CD4-positive, alpha-beta T cell treated with Interleukin-10 for 1 hour (primary cell): ENCODE measurements at places on chromosomes 1 and 21.
A peak's percentile ranks its signal among the peaks of the same experiment; 100 is the strongest.

DNA sequence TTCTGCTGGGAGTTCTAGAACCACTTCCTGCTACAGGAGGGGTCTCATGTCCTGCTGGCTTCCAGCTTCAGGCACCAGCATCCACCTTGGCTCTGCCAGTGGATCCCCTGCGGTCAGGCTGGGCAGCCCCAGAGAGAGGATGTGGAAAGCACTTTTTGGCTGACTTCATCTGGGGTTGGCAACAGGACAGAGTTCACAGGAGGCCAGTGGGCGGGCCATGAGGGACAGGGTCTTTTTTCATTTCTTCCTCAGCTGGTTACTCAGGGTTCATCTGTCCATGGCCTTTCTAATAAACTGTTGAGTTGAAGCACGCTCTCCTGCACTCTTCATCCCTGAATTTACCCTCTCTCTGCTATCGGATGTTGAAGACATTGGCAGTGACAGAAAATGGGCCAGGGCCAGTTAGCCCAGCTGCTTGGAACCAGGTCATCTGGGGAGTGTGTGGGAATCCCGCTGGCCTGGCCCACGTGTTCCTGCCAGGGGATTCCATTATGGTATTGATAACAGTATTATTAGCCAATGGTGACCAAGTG, 45.2 kb downstream of the RPS6KA1 start:
- no peak for DNase-seq

DNA sequence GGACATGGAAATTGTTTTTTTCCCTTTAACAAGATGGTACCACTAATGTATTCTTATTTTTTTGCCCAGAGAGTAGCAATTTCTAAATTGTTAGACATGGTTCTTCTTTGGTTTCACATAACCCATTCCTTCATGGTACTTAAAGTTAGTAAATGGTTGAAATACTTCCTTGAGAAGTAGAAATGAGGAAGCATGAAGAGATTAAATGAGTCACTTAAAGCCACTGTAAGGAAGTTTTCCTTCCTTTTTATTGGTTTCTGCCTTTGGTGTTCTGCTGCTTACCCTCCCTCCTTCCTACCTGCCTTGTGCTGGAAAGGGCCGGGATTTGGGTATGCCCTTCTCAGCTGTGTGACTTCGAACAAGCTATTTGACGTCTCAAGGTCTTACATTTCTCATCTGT, 101.0 kb downstream of the KIF26B start:
- no peak for DNase-seq

DNA sequence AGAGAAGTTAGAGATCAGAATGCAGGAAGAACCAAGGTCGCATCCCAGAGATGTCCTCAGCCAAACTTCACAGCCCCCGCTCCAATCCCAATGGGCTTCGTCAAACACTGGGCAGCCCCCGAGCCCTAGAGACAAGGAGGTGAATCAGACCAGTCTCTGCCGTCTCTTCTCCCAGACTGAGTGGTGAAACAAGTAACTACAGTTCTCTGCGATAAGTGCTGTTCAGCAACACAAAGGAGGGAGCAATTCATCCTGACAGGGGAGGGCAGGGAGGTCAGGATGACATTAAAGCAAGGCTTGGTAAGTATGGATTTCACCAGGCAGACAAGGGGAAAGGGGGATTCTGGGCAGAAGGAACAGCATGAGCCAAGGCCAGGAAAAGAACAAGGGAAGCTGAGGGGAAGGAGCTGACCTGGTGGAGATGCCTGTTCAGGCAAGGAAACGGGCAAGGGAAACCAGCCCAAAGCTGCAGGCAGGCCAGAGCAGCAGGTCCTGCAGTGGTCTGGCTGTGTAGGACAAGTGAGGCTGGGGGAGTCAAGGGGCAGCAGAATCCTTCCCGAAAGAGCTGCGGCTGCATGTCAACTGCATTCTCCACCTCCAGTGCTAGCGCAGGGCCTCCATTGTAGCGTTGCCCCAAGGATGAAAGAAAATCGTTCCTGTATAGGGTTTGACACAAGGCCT, 13.6 kb upstream of the ERI3 start:
- DNase-seq = no peak

- DNase-seq = no peak
Observed at GRCh38 chr1:11641776-11642305, 12.4 kb downstream of the FBXO2 start.

- DNase-seq = no peak
Observed at GRCh38 chr1:194004146-194004545, 817.7 kb upstream of the B3GALT2 start.

GRCh38 chr1:230894664-230895063, 26.3 kb upstream of the C1orf198 start:
- DNase-seq = no peak

DNA sequence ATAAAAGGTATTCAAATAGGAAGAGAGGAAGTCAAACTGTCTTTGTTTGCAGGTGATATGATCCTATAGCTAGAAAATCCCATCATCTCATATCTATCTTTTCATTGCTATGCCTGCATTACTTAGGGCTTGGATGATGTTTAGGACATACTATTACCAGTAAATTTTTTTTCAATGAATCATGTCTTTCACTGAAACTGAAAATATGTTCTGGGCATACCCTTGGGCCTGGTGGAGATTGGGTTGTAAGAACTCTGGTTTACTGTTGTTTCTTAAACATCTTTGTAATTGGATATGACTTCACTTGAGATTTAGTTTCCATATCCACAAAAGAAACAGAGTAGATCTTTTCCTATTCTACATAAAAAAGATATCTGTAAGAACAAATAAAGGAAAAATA, 502.2 kb upstream of the PRMT6 start:
- no peak for DNase-seq

DNA sequence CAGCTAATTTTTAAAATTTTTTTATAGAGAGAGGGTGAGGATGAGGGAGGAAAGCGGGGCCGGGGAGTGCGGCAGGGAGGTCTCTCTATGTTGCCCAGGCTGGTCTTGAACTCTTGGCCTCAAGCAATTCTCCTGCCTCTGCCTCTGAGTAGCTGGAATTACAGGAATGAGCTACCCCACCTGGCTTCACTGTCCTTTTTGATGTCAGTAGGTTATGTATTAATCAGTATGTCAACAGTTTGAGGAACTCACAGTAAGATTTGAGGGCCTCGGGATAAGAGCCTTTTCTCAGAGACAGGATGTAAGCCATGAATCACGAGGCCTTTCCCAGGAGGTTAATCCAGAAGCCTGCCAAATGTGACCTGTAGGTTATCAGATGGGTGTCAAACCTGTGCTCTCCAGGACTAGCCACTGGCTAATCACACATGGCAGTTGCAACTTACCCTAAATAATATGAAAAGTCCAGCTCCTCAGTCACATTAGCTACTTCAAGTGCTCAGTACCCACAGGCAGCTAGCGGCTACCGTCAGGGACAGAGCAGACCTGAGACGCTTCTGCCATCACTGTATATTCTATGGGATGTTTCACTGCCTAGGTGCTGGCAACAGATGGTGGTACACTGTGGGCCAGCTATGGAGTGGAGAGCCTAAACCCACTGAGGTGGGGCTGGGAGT, 33.1 kb downstream of the TRIM67 start:
- no peak for DNase-seq

DNA sequence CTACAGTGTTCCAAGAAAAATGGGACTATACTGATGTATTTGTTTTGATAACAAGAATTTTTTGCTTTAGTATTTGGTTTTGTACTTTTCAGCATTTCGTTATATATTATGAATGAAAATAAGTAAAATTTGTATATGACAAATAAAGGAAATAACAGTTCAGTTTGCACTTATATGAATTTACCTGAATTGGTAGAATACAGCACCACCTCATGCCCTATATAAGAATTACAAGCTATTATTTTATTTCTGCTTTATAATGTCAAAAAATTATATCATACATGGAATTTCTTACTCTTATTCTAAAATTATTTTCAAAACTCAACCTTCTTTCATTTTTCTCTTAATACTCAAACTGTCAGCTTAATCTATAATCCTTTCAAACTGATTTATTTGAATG, 14.6 kb downstream of the EFCAB7 start:
- DNase-seq = peak; percentile 18

GRCh38 chr1:221478050-221478949, 263.6 kb downstream of the DUSP10 start:
- DNase-seq = peak; percentile 56

- DNase-seq = no peak
Observed at GRCh38 chr1:71081697-71082080, 854 bp upstream of the ZRANB2 start.

DNA sequence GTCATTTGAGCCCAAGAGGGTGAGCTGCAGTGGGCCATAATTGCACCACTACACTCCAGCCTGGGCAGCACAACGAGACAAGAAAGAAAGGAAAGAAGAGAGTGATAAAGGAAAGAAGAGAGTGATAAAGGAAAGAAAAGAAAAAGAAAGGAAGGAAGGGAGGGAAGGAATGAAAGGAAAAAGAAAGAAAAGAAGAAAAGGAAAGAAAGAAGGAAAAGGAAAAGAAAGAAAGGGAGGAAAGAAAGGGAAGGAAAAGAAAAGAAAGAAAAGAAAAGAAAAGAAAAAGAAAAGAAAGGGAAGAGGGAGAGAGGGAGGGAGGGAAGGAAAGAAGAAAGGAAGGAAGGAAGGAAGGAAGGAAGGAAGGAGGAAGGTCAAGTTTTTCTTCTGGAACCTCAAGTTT, 17.5 kb downstream of the TRIT1 start:
- no peak for DNase-seq

- no peak for DNase-seq
Observed at GRCh38 chr1:22536506-22536905, 26.8 kb upstream of the EPHA8 start.

- DNase-seq = no peak
Observed at GRCh38 chr1:186927884-186928283, 99.1 kb downstream of the PLA2G4A start.

DNA sequence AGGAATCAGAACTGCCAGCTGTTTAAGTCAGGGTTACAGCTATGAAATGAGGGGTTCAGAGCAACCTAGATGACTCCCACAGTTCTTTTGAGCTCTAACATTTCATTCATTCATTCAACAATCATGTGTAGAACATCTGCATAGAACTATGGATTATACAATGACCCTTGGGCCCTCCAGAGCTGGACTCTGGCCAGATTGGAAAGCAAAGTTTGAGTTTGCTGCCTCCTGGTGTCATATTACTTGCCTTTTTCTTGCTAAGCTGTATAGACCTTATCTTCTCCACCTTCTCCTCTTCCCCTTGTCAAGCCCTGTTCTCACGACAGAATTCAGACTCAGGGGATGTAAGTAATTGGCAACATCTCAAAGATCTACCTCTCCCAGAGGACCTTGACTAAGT, 4.0 kb downstream of the CASQ2 start:
- DNase-seq = no peak

GRCh38 chr21:29224006-29224405, 74.7 kb upstream of the BACH1 start:
- DNase-seq = no peak

DNA sequence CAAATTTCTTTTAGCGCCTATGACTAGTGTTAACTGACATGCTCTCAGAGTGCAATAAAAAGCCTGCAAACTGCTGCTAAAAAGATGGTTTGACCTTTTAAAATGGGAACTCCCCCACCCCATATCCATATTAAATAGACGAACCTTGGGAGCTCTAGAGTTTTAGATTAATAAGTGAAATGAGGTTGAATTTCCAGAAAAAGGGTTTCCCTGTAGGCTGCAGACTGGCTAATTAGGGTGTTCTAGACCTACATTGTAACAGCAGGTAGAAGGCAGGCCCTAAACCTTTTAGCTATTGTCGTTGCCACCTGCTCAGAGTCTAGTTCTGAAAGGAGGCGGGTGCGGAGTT, 2.2 kb downstream of the FAM78B start:
- no peak for DNase-seq

DNA sequence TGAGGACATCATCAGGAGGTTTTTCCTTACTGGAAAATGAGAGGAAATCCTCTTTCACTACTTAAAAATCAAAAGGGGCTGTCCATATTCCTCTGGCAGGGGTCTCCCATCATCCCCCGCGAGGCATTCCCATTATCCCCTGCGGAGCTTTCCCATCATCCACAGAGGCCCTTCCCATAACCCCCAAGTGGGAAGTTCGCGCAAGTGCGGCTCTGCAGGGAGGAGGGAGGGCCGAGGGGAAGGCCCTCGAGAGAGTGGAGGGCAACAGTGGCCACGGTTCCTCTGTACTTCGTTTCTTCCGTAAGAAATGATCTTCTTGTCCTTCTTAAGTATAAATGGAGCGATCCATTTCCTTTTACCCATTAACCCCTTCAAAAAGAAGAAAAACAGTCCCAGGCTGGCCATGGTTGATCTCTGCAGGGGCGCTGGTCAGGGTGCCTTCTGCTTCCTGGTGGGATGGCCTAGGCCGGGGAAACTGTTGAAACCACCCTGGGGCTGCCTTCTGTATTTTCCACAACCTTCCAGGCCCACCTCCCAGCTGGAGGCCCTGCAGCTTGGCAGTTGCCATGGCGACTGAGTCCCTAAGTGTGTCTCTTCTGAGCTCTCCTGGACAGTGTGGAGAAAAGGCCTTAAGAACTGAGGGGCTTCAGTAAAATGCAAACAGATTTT, 3.6 kb upstream of the RSPH1 start:
- no peak for DNase-seq

- DNase-seq = no peak
Observed at GRCh38 chr1:45304311-45305081, 22.2 kb upstream of the HPDL start.

GRCh38 chr1:167904652-167905130, 9.2 kb downstream of the ADCY10 start:
- no peak for DNase-seq

- no peak for DNase-seq
Observed at GRCh38 chr1:59107916-59108315, 189.0 kb upstream of the FGGY start.

DNA sequence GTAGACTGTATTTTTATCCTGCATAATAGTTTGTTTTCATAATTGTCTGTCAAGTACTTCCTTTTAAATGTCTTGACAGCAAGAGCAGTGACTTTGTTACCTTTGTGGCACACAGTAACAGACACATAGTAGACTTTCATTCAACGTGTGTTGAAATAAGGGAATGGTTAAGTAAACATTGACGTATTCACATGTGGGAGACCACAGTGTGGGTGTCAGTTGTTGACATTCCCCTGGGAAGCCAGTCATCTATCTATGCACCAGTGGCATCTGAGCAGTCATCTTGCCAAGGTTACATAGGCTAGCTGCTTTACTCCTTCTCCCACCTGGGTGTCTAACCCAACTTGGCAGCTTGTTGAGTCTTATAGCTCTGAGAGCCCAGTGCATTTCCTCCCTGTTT, 1.4 kb upstream of the NUP133 start:
- DNase-seq = no peak

- DNase-seq = no peak
Observed at GRCh38 chr1:108670131-108670773, 9.4 kb upstream of the HENMT1 start.

DNA sequence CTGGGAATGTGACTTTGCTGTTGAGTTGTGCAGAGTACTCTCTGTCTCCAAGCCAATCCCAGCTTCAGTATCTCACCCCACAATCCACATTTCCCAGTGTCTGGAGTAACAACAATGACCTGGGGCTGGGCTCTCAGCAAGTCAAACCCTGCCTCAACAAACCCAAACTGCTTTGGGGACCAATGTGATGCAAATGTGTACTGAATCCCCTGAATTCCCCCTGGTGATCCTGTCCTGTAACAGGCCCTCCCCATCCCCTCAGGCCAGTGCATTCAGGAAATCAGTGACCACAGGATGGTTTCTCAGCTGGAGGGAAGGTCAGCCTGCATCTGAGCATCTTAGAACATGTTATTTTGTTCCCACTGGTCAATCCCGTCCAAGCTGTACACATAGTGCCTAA, 36.7 kb upstream of the HAO2 start:
- DNase-seq = no peak

GRCh38 chr1:29548091-29548490, 311.8 kb downstream of the PTPRU start:
- no peak for DNase-seq
